ENCODE measurements at places on chromosomes 12 and 14.

DNA sequence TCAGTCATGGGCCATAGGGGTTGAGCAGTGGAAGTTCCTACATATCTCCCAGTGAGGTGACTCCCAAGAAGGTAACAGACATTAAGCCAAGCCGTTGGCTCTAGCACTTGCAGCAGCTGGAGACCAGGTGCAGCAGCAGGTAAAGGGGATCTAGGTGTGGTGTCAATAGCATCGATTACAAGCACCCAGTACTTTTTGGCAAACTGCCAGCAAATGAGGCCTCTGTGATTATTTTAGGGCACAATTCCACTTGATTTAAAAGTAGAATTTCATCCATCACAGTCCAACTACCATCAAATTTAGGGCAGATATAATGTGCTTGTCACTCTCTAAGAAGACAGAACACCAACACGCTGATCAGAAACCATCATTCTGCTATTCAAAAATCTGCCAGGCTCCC lies 224.1 kb upstream of the EGLN3 start:
- no peak for DNase-seq

- DNase-seq = peak; percentile 32
These were observed 751 bp downstream of the P3H3 start for GRCh38 chr12:6828781-6829535.

- DNase-seq = no peak
These were observed 16.0 kb downstream of the EIF2B2 start for GRCh38 chr14:75018694-75019093.

DNA sequence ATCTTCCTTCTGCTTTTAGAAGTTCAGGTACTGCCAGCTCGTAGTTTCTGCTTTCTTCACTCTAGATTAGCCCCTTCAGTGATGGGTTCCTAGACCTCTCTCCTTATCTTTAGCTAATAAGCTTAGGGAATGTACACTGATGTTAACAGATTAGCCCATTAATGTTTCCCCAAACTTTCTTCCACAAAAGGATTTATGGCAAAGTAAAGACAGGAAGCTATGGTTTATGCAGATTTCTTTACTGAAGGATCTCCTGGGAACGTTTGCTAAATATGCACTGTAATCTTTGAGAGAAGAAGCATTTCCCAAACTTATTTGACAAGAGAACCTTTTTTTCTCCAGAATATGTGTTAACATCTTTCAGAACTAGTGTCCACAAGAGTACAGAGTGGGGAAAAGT lies 4.2 kb downstream of the SOCS4 start:
- DNase-seq = no peak

- DNase-seq = no peak
These were observed 166.2 kb downstream of the PTPRO start for GRCh38 chr12:15488481-15488880.

- DNase-seq = no peak
These were observed 22.4 kb upstream of the LRRK2 start for GRCh38 chr12:40202095-40203059.

- DNase-seq = no peak
These were observed 407.0 kb downstream of the MED13L start for GRCh38 chr12:115870510-115870909.

- DNase-seq = no peak
These were observed 91.0 kb downstream of the RBM19 start for GRCh38 chr12:113874999-113875561.

DNA sequence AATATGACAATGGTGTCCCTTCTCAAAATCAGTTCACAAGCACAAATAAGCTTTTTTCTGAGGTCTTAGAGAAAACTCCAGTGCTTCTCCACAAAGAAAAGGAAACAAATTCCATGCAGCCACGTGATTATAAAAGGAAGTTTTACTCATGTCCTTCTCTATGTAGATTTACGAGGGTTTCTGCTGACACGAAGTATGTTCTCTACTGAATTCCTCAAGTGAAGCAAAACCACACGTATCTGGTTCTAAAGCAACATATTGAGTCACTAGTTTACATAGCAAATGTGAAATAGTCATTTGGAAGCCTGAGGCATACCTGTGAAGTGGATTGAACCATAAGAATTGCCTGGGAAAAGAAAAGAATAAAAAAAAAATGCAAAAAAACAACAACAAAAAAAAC lies 31.9 kb downstream of the BMP4 start:
- no peak for DNase-seq

GRCh38 chr12:105177208-105177607 lies 58.8 kb downstream of the APPL2 start:
- no peak for DNase-seq

GRCh38 chr12:125890366-125890905 lies 825.2 kb downstream of the AACS start:
- no peak for DNase-seq

DNA sequence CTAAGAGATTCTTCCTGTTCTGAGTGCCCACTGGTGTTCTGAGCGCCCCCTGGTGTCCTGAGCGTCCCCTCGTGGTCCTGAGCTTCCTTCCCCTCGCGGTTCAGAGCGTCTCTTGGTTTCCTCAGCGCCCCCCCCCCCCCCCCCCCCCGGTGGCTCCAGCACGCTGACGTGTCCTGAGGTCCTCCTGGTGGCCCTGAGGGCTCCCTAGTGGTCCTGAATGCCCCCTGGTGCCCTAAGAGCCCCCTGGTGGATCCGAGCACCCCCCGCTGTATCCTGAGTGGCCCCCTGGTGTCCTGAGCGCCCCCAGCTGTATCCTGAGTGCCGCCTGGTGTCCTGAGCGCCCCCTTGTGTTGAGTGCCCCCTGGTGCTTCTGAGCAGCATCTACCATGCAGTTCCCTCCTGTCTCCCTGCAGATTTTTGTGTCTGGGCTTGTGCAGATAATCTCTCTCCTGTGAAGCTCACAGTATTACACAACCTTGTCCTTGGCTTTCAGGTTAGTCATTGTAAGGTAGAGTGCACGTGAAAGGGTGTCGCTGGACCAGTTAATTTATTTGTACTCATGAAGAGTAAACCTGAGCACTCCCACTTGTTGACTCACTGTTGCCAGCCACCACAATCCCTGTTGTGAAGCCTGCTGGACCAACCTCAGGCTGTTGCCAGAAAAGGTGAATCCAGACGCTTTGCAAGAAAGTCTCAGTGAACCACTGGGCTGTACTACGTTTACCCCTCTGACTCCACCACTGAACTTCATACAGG lies 1168.4 kb downstream of the TMEM121 start:
- no peak for DNase-seq

DNA sequence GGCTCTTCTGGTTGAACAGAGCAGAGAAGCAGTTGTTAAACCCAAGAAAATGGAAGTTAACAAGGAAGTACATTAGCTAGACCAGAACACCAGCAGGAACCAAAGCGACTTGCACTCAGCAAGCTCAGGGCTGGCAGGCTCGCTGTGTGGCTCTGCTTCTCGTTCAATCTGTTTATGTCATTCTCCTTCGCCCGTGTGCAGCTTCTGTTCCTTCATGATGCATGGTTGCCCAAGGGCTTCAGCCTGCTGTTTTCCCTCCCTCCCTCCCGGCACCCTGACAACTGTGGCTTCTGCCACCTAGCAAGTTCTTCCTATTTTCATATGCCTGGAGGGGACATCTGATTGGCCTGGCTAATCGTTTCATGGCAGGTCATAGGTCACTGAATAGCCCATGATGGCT lies 25.3 kb downstream of the PIGH start:
- no peak for DNase-seq

DNA sequence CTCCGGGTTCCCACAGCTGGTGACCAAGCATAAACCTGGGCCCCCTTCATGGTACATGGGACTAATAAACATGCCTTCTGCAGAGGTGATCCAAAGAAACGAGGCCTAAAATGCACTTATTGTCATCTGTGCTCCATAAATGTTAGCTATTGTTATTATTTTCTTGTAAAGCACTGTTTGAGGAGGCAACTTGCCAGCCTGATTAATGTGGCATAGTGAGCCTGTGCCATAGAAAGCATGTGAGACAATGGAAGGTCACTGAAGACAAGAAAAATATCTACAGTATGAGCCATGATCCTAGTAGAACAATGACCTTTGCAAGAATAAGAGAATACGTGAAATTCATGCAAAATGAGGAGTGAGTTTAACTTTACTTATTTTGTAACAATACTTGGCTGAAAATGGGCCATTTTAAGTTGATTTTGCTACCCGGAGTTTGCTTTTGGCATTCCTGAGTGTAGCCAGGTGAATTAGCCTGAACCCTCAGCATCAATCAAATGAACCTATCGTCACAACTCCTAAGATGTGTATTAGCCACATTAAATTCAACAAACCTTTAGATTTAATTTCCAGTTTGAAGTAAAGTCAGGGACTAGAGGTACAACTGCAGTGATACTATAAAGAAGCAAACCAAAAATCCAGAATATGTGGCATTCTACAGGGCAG lies 52.2 kb downstream of the CPM start:
- no peak for DNase-seq

GRCh38 chr12:48947727-48948126 lies 9.6 kb downstream of the ARF3 start:
- no peak for DNase-seq

- no peak for DNase-seq
These were observed 172.7 kb upstream of the CNOT2 start for GRCh38 chr12:70070494-70071007.

DNA sequence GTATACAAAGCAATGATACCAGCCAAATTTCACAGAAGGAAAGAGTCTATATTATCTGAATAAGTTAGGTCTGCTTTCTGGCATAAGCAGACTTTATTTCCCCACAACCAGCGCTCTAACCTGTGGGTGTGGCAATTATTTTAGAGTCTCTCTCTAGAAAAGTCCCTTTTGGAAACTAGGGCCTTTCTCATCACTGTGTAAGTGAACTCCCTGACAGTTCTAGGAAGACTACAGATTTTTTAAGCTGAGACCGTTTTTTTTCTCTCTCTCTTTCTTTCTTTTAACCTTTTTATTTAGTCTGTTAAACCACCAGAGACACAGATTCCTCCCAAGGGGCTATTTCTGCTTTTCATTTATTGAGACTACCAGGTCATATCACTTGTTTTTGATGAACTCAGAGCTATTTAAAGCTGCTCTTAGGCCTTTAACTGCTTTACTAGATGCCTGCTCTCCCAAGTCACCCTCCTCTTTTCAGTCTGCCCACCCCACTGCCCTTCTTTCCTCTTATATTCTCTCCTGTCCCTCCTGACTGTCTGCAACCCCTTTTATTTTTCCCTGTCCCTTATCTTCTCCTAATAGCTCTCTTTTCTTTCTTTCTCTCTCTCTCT lies 69.2 kb upstream of the ARHGAP5 start:
- DNase-seq = no peak

- DNase-seq = no peak
These were observed at the start of gene KRT72 for GRCh38 chr12:52600941-52601481. Gene KRT72, minus strand, starts transcription at chr12:52601463. Its CDS starts 11 bp downstream, at chr12:52601452.

DNA sequence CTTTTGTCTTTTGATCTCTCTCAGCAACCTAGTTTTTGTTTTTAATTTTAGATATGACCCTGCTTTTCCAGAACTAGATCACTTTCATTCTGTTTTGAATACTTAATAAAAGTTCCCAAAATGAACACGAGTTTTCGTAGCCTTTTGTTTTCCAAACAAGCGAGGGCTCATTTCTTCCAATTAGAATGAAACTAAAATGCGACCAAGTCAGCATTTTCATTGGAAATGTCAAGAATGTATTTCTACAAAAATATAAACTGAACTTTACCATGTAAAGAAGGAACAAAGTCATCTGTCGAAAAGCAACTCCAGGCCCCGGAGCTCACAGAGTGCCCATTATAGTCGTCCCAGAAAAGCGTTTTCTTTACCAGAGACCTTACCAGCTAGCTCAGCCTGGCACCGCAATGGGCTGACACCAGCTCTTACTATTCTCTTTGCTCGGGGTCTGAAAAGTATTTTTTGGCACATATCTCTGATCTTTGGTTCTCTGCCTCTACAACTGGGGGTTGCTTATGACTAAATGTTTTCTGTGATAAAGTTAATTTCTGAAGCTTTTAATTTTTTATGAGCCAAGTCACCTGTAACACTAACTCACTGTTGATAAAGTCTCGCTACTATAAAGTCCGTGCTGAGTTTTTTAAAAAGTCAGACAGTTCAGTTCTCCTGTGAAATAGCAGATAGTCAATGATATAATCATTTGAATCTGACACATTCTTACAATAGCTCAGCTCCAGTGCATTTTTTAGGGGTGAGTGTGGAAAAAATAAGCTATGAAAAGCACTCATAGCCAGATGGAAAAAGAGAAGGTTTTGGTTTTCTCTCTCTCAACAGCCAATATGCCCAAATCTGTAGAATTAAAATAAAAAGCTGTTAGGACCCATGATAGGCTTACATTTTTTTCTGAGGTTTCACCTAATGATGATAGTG lies 43.4 kb downstream of the SAMD4A start:
- DNase-seq = no peak

- no peak for DNase-seq
These were observed 19.1 kb downstream of the PSMC1 start for GRCh38 chr14:90275458-90275814.
